ENCODE measurements at places on chromosomes 3 and 15. TPM values are rescaled to one million over a fixed set of nuclear protein-coding genes. Genes with fewer than 3 reads are reported as not detected.

DNA sequence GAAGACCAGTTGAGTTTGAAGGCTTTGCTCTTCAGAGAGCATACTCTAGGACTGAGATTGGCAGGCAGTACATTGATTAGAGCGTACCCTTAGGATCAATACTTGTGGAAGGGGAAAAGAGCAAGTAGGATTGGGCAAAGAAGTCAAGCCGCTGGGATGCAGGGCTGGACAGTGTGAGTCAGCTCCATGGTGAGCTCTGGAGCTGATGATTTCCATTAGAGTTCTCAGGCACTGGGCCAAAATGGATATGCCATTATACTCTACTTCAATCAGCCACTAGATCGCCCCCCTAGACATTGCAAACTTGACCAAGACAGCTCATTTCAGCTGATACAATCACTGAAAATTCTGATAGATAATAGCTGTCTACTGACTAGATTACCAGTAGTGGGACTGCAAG, 432.7 kb upstream of the ALCAM start:
- no peak for DNase-seq

DNA sequence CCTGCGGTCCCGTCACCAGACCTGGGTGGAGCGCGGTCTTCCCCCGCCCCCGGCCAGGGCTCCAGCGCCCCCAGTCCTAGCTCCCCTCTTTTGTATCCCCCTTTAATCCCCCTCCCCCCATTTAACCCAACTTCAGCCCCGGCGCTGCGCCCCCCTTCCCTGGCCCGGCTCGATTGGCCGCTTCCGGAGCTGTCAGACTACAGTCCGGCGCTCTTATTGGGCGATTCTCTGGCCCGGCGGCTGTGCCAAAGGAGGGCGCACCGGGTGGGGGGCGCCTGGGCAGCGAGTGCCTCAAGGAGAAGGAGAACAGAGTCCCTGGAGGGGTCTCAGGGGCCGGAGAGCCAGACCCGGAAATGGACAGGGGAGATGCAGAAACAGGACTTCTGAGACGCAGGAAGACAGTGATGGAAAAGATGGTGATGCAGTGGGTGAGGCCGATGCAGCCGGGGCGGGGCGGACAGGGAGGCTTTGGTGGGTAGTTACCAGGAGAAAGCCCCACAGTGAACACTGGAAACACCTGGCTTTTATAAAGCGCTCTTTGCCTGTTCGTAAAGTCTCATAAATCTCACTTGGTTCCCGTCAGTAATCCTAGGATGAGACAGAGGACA, 1.2 kb upstream of the ADCY5 start:
- DNase-seq, result peak; percentile 66

Gene ANKRD34C
- polyA plus RNA-seq, result not detected

Gene ACKR2
- 0.82 TPM for polyA plus RNA-seq
